ENCODE measurements at places on chromosomes 5 and 9. TPM values are rescaled to one million over a fixed set of nuclear protein-coding genes. Genes with fewer than 3 reads are reported as not detected.
A peak's percentile ranks its signal among the peaks of the same experiment; 100 is the strongest.

- no peak for DNase-seq
These were observed 1888.4 kb downstream of the MAT2B start for GRCh38 chr5:165393839-165394238.

- DNase-seq, result no peak
These were observed 391.6 kb upstream of the CHD1 start for GRCh38 chr5:99320436-99320835.

GRCh38 chr9:129006328-129007034, 21.6 kb downstream of the SH3GLB2 start:
- peak; percentile 87 for DNase-seq

DNA sequence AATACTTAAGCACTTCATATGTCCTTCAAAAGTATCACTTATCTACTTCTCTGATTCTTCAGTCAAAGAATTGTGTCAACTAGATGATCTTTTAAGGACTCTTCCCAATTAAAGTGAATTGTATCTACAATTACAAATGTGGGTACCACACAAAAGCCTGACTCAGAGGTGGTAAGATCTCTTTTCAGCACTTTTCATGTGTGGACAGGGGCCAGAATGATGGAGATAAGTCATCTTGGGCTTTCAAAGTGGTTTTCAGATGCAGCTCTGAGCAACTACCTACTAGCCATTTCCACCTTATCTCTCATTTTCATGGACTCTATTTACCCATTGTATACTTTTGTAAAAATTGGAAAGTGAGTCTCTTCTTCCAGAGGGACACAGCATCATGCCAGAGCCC, 8.4 kb downstream of the COX7C start:
- no peak for DNase-seq

Gene IFNA14
- total RNA-seq, result not detected

All from GM23248 (cell line).